A549 treated with AZD2906 at 1 μM for 4 hours (cell line): ENCODE measurements at places on chromosomes 2 and 18. TPM values are rescaled to one million over a fixed set of nuclear protein-coding genes. Genes with fewer than 3 reads are reported as not detected.

The RAX gene
- total RNA-seq: 0.01 TPM in 1 of 5 replicates, not detected in the others

The TMEM247 gene
- not detected in 5 replicates for total RNA-seq

The GPR35 gene
- 0.24 to 1.1 TPM (median 0.77 TPM) in 5 replicates for total RNA-seq

The TXNDC2 gene
- 0.06 to 0.41 TPM (median 0.08 TPM) in 5 replicates for total RNA-seq

The FLACC1 gene
- 0.14 to 0.20 TPM (median 0.17 TPM) in 3 of 5 replicates, not detected in the others for total RNA-seq
